ENCODE measurements at places on chromosomes 5 and 9.

DNA sequence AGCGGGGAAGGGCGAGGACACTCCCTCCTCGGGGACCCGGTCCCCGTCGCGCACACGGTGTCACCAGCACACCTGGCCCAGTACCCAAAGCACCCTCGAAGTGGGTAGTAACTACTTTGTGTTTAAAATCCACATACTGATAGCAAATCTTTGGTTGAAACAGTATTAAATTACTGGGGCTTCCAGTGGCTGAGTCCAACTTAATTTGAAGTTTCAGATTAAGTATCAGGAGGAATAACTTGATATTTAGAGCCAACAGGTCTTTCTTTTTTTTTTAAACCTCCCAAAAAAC lies 615 bp downstream of the ATG10 start:
- no peak for DNase-seq

- no peak for DNase-seq
These were observed 688.9 kb upstream of the CDH9 start for GRCh38 chr5:27727254-27727653.

GRCh38 chr9:131814707-131815106 lies 74.8 kb upstream of the RAPGEF1 start:
- no peak for DNase-seq

DNA sequence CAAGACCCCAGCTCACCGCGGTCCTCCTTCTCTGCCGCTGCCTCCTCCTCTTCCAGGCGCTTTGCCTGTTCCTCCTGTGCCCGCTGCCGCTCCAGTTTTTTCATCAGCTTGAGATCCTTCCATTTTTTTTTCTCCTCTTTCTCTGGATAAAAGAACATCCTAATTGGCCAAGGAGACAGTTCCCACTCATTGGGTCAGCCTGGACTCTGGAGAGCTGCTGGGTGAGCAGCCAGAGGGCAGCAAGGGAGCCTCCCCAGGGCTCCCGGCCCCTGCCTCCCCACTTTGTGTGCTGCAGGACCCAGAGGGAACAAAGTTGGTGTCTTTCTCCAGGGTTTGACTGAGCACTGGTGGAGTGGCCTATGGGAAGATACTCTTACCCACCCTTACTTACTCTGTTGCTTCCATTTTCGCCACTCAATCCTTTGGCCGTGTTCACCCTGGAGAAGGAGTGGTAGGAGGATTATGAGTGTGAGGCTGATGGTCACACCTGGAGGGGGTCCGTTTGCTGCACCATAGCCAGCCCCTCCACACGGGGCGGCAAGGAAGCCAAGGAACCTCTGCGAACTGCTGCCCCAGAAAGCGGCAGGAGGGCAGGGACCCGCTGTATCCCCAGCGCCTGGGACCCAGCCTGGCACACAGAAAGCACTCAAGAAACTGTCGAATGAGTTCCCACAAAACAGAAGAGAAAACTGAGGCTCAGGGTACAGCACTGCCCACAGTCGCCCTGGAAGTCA lies 708 bp downstream of the SPOUT1 start:
- no peak for DNase-seq

GRCh38 chr5:135106610-135107471 lies 72.8 kb upstream of the PITX1 start:
- DNase-seq = no peak

GRCh38 chr9:97704345-97704677 lies 7.2 kb upstream of the XPA start:
- DNase-seq = no peak

DNA sequence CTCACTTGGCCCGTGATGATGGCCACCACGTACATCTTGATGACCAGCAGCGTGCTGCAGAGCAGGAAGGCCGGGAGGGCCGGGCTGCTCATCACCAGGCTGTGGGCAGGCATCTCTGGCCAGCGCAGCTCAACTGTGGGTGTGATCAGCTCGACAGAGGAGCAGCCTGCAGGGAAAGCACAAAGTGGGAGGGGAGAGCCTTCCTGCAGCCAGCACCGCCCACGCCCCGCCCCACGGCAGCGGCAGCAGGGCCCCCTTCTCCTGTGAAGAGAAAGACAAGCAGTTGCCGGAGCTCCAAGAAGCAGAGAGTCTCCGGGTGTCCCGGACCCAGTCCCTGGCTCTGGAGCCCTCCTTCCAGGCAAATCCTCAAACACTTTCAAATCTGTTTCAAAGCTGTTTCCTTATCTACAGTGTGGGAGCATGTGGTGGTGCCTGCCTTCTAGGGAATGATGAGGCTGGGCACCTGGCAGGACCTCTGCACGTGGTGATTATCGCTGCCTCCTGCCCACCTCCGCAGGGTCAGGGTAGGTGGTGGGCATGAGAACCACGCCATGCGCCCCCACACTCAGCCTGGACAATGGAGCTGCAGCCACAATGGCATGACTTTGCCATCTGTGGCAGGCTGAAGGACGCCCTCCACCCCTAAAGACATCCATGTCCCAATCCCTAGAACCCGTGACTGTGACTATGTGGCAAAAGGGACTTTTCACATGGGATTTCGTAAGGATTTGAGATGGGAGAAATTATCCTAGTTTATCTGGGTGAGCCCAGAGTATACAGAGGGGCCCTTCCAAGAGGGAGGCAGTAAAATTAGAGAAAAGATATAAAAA lies at the start of gene PTGES:
Gene PTGES (minus strand): TSS at position 143 of the 830 bp plus-strand sequence. CDS start 30 bp downstream, at position 113.
- DNase-seq = no peak

- no peak for DNase-seq
These were observed 79.0 kb upstream of the RETREG1 start for GRCh38 chr5:16695779-16696178.

DNA sequence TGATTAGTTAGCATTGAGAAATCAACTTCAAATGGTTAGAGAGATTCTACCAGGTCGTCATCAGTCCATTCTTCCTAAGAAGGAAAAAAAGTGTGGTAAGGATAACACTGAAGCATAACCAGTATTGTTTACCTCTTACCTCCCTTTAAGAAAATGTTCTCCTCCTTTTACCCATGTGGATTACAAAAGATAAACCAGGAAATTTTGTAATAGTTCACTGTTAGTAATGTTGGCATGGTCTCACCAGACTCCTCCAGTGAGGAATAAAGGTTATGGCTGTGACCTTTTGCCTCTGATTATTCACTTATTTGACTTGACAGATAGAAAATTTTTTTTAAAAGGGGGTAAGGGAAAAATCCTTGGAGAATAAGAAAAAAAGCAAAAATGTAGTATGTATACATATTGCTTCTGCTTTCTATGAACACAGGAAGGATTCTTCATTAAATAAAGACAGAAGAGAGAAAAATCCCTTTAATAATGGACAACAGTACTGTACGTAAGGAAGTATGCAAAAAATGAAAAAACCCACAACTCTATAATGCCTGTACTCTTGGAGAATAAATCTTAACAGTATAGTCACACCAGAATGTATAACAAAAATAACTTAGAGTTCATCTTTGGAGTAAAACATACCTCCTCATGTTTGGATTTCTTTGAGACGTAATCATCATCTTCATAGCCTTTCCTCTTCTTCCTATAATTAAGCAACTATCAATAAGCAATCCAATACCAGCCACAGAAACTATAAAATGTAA lies 18.1 kb downstream of the CCNH start:
- no peak for DNase-seq

DNA sequence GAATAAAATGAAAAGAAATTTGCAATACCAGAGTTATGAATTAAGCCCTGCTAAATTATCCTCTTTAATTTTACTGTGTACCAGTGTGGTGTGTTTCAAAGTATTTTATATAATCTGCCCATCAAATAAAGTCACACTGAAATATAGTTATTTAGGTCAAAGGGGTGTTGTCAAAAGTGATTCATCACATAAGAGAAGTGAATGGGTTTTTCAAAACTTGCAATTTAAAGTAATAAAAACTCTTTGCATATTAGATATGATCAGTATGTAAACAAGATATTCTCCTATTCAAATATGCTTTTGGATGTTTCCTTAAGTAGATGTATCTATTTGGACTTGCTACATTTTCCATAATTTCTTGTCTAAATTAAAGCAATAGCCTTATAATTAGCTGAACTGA lies 1183.0 kb upstream of the CDH18 start:
- DNase-seq = no peak

GRCh38 chr5:141313711-141314110 lies 6.9 kb downstream of the TAF7 start:
- DNase-seq = no peak

DNA sequence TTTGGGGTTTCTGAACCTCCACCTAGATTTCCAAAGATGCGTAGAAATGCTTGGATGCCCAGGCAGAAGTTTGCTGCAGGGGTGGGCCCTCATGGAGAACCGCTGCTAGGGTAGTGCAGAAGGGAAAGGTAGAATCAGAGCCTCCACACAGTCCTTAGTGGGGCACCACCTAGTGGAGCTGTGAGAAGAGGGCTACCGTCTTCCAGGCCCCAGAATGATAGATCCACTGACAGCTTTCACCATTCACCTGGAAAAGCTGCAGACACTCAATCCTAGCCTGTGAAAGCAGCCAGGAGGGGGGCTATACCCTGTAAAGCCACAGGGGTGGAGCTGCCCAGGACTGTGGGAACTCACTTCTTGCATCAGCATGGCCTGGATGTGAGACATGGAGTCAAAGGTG lies 13.3 kb upstream of the HSDL2 start:
- no peak for DNase-seq

- DNase-seq = no peak
These were observed 30.1 kb upstream of the PDE8B start for GRCh38 chr5:77180167-77181081.

All from caudate nucleus (tissue), 63 donors.